ENCODE measurements at places on chromosomes 12 and 14.

DNA sequence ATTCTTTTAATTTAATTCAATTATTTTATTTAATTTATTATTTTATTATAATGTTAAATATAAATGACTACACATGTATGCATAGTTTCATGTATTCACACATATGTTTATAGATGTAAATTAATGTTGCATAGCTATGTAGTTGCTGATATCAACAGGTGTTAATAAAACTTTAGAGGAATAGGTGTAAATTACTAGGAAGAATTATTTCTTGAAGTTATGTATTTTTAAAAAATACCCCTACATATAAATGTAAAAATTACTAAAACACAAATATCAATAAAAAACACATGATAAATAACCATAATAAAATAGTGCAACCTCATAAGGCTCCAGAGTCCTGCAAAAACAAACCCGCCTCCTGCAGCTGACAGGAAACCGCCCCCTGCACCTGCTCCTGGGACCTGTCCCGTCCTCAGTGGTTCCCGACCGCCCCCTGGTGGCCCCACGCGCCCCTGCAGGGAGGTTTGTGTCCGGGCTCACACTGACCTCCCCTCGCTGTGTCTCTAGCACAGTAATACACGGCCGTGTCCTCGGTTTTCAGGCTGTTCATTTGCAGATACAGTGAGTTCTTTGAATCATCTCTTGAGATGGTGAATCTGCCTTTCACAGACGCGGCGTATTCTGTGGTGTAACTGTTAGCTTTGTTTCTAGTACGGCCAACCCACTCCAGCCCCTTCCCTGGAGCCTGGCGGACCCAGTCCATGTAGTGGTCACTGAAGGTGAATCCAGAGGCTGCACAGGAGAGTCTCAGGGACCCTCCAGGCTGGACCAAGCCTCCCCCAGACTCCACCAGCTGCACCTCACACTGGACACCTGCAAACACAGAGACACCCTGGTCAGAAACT is 1264.0 kb downstream of the TMEM121 start:
- DNase-seq = no peak

DNA sequence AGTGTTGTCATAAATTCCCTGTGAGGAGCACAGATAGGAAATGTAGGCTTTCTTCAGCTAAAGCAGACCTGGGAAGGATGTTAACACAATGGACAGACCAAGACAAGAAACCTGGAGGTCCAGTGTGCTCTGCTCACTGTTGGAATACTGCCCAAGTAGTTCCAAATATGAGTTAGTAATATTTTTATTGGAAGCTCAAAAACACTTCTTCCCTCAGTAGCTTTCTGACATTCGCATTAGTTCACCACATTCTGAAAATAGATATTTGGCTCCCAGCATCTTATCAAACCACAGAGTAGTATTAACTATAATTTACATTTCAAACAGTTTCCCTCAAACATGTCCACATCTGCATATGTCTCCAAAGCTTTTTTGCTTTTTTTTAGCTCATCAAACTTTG is 74.8 kb upstream of the PYGL start:
- no peak for DNase-seq

GRCh38 chr12:20211541-20211940 is 156.8 kb upstream of the PDE3A start:
- DNase-seq = peak; percentile 35

DNA sequence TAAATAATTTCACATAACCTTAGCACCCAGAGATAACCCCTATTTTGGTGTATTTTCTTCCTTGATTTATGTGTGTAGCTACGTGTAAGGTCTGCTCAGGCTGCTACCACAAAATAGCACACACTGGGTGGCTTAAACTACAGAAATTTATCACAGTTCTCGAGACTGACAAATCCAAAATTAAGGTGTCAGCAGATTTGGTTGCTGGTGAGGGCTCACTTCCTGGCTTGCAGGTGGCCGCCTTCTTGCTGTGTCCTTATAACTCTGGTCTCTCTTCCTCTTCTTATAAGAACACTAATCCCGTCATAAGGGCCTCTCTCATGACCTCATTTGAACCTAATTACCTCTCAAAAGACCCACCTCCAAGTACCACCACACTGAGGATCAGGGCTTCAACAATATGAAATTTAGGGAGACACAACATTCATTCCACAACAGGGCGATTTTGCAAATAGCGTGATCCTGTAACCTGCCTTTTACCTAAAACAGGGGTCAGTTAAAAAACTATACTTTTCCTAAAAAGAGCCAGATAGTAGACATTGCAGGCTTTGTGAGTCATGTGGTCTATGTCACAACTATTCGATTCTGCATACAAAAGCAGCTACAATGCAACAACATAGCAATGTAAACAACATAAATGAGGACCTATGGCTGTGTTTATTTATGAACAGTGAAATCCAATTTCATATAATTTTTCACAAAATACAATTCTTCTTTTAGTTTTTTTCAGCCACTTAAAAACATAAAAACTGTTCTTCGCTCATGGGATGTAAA is 371.7 kb downstream of the DPF3 start:
- no peak for DNase-seq

DNA sequence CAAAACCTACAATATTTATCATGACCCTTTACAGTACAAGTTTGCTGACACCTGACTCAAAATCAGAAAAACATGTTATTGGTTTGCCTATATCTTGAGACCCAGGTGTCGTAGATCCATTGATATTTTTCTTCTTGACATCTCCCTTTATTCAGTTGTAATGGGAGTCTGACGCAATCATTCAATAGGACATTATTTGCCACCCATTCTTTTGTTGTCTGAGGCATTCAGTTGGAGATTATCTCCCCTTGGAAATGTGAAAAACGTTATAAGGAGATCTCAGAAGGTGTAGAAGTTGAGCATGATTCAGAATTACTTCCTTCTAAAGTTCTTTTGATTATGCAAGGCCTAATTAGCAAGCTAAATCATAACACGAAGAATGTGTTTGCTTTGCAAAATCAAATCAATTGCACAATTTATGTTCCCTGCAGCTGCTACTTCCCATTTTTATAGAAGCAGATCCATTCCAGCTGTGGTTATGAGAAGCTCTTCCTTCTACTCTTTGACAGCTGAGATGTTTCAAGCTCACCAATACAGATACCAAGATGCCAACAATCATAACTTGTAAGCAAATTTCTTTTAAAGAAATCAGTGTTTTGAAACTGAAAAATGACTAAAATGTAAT is 228.2 kb upstream of the SYT1 start:
- DNase-seq = peak; percentile 2

- DNase-seq = no peak
Observed at GRCh38 chr12:88362439-88362838, 217.8 kb downstream of the KITLG start.

DNA sequence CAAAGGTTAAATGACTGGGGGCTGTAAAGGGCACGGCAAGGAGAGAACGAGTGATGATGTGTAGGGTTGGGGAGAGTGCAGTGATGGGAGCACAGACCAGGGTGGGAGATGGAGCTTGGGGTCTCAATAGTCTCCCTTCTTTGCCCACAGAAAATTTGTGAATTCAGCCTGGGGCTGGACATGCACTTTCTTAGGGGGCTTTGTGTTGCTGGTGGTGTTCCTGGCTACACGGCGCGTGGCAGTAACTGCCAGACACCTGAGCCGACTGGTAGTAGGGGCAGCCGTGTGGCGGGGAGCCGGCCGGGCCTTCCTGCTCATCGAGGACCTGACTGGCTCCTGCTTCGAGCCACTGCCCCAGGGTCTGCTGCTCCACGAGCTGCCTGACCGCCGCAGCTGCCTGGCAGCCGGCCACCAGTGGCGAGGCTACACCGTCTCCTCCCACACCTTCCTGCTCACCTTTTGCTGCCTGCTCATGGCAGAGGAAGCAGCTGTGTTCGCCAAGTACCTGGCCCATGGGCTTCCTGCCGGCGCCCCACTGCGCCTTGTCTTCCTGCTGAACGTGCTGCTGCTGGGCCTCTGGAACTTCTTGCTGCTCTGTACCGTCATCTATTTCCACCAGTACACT is 1.7 kb downstream of the FITM1 start:
- DNase-seq = no peak
